Activated naive CD4-positive, alpha-beta T cell treated with anti-CD3 and anti-CD28 coated beads, Interleukin-2, amount 50 U/mL, for 16 hours (primary cell): ENCODE measurements at places on chromosomes 2 and 18.

DNA sequence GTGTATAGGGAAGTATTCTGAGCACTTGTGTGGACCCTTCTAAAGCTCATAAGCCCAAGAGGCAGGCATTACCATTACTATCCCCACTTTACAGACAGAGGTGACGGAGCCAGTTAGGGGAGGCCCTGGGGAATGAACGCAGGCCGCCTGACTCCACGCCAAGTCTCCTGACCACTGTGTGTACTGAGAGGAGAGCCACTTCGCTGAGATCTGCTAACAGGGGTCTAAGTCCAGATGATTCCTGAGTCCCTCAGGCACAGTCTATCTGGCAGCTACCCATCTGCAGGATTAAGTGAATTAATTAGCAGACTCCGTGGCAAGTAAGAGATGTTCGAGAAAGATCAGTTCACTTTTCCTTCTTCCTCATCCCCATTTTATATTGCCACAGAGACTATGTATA, 13.7 kb downstream of the CYB5A start:
- DNase-seq: no peak

- no peak for DNase-seq
Observed at GRCh38 chr2:73232403-73233153, 461 bp downstream of the PRADC1 start.

DNA sequence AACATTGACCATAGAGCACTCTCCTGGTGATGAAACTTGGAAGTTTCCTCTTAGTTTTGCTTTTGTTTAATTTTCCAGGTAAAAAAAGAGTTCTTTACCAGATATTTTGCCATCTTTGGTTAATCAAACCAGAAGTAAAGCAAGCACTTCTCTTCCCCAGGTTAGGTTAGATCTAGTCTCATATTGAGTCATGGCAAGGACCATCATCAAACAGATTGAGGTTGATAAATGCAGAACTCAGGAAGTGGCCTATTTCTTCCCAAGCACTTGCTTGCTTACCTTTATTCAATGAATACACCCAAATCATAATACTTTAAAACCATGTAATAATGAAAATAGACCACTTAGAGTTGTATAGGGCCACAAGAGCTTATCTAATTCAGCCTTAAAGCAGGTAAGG, 23.4 kb downstream of the DNAH6 start:
- no peak for DNase-seq

DNA sequence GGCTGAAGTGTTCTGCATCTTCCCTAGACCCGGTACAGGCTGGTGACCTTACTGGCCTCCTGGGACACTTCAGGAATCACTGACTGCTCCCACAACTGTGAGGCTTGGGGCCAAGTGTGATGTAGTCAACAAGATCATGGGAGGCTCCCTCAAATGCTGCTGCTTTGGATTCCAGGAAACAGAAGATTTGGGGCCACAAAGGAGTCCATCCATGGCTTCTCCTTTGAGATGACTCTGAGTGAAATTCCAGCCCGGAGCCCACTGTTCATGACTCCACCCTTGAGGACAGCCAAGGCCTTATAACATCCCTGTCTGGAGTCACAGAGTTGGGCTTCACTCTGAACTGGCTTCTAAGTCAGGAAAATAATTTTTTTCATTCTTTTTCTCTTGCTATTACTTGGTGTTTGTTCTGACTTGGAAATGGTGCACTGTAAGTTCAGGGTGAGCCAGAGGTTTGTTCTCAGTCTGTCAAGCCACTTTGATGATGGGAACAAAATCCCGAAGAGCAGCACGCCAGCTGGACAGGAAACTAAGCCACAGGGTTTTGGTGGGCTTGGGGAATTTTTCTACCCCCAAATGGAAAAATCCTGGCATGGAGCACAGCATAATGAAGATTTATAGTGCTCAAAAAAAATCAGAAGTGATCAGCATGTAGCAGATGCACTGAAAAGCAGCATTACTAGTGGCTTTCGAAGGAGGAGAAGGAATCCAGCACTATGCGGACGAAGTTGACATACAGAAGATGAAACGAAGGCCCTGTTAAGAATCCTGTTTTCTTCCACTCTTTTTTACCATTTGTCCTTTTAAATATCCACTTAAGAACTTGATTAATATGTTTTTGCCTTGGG, 98.1 kb upstream of the ZFP36L2 start:
- DNase-seq: no peak

GRCh38 chr18:2723207-2723606, 67.7 kb downstream of the SMCHD1 start:
- no peak for DNase-seq

GRCh38 chr2:83650898-83651297, 808.2 kb downstream of the SUCLG1 start:
- DNase-seq: no peak

DNA sequence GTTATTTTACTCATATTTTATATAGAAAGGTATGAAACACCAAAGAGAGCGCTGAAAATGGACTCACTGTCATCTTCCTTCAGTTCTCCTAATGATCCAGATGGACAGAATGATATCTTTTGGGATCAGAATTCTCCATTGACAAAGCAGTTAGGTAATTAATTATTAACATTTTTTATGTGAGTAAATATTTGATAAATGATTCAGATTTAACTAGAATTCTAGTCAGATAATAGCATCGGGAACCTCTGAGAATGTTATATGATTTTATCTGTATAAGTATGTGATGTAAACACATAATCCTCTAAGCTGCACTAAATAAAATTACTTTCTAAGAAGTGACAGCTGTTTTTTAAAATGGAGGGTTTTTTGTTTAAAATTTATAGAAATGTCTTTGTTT, 2.0 kb downstream of the ETAA1 start:
- DNase-seq: no peak

DNA sequence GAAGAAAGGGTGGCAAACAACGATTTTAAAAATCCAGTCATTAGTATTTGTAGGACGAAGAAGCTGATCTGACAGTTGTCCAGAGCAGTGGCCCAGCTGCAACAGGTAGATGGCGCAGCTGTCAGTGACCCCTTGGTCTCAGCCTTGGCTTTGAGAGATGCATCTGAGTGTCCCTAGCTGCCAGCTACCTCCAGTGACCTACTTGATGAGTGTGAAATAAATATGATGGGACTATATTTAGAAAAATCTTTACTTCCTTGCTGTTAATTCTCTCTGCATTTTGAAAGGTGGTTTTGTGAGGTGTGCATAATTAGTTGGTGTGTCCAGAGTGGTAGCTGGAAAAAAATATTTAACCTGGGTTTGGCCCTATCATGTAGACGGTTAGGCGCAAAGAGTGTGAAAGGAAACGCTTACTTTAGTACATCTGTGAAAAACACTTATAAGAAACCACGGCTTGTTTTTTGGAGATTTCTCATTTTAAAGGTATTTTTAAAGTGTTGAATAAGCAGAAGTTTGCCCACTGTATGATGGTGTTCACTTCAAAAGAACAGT, 963 bp downstream of the INPP1 start:
- no peak for DNase-seq

DNA sequence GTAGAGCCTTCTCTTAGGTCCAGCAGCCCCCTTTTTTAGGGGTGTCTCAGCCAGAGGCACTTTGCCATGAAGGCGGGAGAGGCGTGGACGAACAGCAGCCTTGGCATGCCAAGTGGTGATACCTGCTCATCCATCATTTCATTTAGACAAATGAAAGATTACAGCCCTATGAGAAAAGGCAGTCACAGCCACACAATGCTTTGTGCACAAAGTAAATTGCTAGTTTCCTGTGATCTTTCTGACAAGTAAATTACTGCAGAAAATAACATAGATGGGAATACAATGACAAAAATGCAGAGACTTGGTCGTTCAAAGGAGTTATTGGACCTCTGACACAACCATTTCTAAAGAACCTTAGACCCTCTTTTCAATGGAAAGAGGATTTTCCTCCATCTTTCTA, 94.9 kb downstream of the RND3 start:
- no peak for DNase-seq

GRCh38 chr2:213189001-213189899, 37.8 kb upstream of the IKZF2 start:
- DNase-seq: no peak
